ENCODE measurements at places on chromosomes 13 and 19.

GRCh38 chr19:1102407-1103131, 1.2 kb upstream of the GPX4 start:
- DNase-seq = no peak

- DNase-seq = no peak
These were observed 574.0 kb downstream of the EFNB2 start for GRCh38 chr13:105961438-105961837.

GRCh38 chr19:13299838-13300237, 149.6 kb downstream of the IER2 start:
- DNase-seq = no peak

DNA sequence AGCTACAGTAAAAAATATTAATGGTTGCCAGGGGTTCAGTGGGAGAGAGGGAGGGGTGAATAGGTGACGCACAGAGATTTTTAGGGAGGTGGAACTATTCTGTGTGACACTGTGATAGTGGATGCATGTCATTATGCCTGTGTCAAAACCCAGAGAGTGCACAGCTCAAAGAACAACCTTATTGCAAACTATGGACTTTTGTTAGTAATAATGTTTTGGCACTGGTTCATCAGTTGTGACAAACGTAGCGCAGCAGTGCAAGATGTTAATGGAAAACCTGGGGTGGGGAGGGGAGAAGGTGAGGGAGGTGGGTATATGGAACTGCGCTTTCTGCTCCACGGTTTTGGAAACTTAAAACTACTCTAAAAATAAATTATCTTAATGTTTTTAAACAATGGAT, 134.6 kb upstream of the RFC3 start:
- no peak for DNase-seq

GRCh38 chr19:41376241-41376997, at the start of gene TMEM91:
Gene TMEM91 (plus strand): TSS chr19:41376533. CDS start chr19:41378310, 1,777 bp downstream.
- DNase-seq = no peak

DNA sequence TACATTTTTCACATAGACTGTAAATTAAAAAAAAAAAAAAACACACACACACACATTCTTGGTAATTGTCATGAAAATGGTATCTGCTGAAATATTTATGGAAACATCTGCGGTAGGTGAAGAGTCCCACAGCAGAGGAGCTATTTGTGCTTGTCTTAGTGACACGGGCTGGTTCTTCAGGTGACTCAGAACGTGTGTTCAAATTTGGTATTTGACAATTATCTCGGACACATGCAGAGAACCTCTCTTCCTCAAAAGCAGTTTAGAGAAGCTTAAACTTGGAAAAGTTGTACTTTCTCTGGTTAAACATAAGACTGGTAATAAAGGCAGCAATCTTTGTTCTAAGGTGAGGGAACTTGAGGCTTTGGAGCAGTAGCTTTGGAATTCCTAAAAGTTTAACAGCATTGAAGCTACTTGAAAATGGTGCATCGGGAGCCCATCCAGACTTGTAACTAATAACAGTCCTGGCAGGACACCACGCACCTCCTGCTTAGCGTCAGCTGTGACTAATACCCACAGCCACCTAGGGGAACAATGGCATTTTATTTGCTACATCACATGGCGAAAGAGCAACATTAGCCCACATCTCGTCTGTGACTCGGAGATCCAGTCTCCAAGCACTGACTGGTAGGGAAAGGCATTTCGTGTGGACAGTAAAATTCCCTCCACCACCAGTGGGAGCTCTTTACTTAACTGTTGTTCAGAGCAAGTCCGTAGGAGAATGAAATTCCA, 1505.1 kb upstream of the SLC10A2 start:
- DNase-seq = peak; percentile 65

GRCh38 chr13:21109168-21109567, 47.8 kb upstream of the LATS2 start:
- no peak for DNase-seq

GRCh38 chr13:109100705-109101304, 471.4 kb downstream of the MYO16 start:
- DNase-seq = no peak

DNA sequence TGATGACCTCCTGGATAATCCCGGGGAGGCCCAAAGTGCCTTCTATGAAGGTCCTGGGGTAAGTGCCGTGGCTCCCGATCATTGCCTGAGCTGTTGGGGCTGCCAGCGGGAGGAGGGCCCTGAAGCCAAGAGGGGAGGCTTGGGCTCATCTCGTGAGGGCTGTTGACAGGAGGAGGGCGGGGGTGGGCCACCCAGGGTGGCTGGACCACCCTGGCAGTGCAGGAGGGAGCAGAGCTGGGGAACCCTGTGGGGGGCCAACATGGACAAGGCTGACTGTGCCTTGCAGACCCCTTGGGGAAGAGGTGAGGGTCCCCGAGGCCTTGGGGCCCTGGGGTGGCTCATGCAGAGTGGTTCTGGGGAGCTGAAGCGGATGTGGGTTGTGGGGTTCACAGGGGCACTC, 37.4 kb upstream of the EHD2 start:
- no peak for DNase-seq

DNA sequence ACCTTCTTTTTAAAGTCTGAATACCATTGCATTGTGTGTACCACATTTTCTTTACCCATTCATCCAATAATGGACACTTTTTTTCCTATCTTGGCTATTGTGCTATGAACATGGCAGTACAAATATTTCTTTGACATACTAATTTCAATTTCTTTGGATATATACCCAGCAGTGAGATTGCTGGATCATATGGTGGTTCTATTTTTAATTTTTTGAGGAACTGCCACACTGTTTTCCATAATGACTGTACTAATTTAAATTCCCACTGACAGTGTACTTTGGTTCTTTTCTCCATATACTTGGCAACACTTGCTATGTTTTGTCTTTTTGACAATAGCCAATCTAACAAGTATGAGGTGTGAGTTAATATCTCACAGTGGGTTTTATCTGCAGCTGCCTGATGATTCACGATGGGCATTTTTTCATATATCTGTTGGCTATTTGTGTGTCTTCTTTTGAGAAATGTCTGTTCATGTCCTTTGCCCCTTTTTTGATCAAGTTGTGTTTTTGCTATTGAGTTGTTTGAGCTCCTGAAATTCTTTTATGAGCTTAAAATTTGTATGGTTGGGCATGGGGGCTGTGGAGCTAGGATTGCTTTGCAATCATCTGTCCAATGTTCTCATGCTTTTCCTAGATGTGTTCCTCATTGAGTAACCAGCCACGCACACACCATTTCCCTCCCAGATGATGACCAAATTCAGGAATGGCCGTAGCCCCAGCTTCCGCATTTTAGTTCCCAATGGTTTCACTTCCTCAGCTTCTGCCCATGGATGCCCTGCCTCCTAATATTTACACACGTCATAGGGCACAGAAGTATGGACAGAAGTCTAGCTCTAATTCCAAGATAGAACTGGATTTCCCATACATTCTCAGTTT, 380.0 kb upstream of the SGCG start:
- DNase-seq = no peak

DNA sequence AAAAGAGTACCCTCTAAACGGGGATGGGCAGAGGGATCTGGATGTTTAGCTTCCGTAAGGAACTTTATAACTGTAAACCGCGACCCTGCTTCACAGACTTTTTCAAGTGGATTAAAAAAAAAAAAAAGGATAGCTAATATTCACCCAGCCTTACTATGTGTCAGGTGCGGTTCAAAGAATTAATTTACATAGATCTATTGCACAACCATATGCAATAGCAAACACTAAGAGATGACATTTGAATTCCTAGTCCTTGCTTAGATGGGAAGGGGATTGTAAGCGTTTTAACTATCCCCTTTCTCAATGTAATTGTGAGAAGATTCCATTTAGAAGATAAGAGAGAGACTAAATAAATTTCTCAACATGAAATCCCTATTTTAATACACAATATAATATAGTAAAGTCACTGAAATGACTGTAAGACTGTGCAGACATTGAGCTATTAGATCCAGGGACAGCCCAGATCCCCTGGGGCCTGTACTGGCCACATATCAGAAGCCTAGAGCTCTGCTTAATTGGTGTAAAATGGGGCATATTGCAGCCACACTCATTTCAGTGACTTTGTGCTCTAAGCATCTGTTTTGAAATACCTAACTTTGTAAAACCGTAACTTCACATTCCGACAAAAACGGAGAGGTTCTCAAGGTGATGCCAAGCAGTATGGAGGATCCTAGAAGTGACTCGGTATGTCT, 13.6 kb downstream of the LATS2 start:
- DNase-seq = no peak

DNA sequence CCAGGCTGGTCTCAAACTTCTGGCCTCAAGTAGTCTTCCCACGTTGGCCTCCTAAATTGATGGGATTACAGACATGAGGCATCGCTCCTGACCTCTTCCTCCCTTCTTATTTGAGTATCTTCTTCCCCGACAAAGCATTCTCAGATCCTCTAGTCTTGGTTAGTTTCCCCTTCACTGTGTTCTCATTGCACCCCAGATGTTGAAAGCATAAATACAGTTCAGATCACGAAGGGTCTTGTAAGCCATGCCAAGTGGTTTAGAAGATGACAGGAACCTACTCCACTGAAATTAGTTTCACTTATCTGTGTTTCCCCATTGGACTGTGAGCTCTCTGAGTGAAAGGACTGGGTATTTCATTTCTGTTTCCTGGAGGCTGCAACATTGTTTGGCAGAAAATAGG, 100.7 kb downstream of the DGKH start:
- no peak for DNase-seq

GRCh38 chr19:41427647-41428480, 690 bp upstream of the B3GNT8 start:
- DNase-seq = no peak

DNA sequence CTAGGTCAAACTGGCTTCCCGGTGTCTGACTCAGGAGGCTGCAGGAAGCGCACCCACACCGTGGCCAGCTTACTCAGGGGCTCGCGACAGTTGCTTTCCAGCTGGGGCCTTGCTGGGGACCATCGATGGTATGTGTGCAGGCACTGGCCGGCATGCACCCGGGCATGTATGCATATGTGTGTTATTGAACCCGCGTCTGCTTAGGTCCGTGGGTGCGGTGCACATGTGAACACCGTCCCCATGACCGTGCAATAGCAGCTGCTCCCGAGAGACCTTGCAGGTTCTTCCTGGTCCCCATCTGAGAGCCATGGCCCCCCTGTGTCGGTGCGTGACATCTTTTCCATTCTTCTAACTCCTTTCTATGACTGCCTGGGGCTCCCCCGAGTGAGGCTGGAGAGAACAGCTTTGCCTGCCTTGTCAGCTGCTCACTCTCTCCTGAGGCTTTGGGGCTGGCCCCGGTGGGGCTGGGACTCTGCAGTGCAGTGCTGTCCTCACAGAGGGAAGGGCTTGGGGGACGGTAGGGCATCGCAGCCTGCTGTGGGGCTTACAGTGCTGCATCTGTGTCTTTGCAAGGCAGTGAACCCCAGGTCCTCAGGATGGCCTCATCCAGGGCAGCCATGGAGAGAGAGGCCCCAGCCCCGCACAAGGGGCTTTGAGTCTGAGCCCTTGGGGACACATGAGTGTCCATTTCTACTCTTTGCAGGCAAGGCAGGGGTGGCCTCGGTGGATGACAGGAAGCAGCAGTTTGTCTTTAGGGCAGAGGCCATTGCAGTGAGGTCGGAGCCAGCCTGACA, 65.1 kb downstream of the CHST8 start:
- DNase-seq = no peak

GRCh38 chr13:94646904-94647303, 45.2 kb downstream of the GPR180 start:
- DNase-seq = no peak

- no peak for DNase-seq
These were observed 45.1 kb upstream of the SPRY2 start for GRCh38 chr13:80386002-80386401.

DNA sequence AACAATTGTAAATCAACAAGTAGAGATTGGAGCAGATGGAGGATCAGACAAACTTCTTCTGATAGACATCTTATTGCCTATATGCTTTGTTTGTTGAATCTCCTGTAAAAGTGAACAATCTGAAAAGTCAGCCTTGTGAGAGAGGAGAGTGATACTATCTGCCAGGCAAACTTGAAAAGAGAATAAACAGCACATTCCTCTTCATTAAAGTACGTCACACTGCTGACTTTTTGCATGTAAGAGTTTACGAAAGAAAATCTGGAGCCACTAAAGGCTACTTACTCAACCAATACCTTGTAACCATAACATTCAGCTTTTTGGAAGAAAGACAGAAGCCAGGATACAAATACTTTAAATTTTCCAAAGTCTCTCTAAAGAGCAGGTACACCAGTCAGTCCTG, 42.5 kb downstream of the EDNRB start:
- DNase-seq = no peak

GRCh38 chr19:15187026-15188007, 13.5 kb downstream of the NOTCH3 start:
- no peak for DNase-seq

DNA sequence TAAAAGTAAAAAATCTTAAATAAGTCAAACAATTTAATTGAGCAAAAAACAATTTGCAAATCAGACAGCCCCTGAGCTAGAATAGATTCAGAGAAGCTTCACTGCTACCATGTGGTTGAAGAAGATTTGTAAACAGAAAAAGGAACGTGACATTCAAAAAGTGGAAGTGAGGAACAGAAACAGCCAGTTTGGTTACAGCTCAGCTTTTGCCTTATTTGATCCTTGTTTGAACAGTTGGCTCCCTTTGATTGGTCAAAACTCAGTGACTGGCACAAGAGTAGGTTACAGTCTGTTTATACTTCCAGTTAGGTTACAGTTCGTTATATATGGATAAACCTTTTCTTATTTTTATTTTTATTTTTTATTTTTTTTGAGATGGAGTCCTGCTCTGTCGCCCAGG, 5.8 kb downstream of the ZNF221 start:
- no peak for DNase-seq

GRCh38 chr19:48511800-48512503, at the start of gene LMTK3:
Gene LMTK3 (minus strand): TSS chr19:48511835. CDS start chr19:48511576, 259 bp downstream.
- no peak for DNase-seq

DNA sequence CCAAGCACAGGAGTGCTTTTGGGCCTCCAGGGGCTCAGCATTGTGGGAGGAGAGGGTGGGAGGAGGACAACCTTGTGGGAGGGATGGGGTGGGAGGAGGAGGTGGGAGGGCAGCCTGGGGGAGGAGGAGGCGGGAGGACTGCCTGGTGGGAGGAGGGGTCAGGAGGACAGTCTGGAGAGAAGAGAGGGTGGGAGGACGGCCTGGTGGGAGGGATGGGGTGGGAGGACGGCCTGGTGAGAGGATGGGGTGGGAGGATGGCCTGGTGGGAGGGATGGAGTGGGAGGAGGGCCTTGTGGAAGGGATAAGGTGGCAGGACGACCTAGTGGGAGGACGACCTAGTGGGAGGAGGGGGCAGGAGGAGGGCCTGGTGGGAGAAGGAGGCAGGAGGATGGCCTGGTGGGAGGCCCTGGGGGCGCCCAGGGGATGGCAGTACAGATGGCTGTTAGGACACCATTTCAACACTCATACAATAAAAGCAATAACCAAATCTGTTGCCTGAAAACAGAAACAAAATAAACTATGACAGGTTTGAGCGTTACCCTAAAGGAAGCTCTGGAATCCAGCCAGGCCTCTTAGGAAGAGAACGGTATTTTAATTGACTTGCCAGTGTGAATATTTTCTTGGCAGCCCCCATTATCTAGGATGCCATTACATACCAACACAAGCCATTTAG, 63.7 kb downstream of the CRYL1 start:
- no peak for DNase-seq

All from right renal pelvis (tissue), 4 donors.